ENCODE measurements at places on chromosomes 4 and X.

- DNase-seq, result no peak
Measured at GRCh38 chr4:173332021-173332487, 2.1 kb downstream of the HMGB2 start.

DNA sequence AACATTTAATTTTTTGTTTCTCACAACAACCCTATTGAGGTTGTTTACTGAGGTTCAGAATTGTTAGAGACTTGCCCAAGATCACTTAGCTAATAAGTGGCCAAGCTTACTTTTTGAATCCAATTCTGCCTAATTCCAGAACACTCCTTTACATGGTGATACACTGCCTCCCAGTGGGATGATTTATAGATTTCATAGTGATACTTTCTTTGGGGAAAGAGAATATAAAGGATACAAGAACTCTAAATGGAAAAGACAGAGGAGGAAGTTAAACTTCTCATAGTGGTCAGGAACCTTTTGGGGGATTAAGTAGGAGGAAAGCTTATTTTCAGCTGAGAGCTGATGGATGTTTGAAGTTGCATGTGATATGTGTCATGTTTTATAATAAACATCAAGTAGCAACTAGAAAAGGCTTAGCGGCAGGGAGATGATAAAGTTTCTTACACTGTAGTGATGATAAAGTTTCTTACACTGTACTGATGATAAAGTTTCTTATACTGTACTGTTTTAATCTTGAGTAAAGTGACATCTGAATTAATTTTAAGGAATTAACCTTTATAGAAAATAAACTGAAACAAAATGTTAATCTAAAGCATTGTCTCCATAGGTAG, 15.3 kb downstream of the STAG2 start:
- DNase-seq, result no peak

- DNase-seq, result no peak
Measured at GRCh38 chr4:112055100-112055499, 90.2 kb upstream of the FAM241A start.

GRCh38 chr4:98113012-98113411, 30.3 kb downstream of the STPG2 start:
- no peak for DNase-seq

- no peak for DNase-seq
Measured at GRCh38 chrX:46262304-46262703, 282.9 kb downstream of the ZNF674 start.

DNA sequence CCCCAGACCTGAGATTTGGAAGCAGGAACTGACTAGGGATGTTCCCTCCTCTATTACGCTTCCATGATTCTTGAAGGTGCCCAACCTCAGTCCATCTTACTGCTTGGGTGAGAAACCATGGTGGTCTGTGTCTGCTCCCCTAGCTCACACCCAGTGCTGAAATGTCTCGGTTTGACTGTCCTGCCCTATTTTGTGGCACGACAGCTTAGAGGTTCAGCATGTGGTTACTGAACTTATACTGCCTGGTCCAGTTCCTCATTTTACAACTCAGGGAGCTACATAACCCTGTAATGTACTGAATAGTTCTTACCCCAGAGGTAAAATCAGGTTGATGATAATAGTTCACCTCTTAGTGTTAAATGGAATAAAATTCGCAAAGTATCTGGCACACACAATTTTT, 203.1 kb downstream of the RBM46 start:
- no peak for DNase-seq

DNA sequence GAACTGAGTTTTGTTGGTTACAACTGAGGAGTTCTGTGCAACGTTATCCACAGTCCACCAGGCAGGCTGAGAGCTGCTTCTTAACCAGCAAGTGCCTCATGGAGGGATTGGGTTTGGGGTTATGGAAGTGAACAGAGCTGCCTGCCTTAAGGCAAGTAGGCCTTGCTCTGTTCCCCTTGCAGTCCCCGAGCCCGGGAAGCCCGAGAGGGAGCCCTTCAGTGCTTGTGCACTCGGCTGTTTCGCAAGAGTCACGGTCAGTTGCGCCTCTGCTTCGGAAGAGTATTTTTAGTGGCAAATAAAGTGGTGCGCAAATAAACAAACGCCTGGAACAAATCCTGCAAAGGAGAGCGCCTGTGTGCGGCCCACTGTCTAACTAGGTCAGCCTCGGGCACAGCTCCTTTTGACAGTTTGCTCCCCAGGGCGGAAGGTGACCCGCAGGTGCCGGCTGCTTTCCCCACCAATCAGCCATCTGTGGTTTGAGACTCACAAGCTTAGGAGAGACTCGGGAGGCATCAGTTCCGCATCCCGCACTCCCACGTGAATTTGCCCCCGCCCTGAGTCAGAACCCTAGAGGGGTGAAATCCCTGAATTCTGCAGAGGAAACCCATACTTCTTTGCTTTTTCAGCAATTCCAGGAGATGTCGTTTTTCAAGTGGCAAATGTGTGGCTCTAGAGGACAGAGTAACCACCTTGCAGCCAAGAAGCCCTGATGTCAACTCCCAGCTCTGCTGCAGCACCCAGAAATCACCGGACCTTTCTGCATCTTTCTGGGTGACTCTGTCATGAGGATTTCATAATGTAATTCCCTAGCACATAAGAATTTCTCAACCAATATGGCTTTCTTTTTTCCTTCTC, 56.8 kb downstream of the LGI2 start:
- no peak for DNase-seq

- DNase-seq, result no peak
Measured at GRCh38 chr4:5874811-5875449, 18.0 kb downstream of the CRMP1 start.

GRCh38 chr4:924107-925096, 7.7 kb downstream of the GAK start:
- DNase-seq, result no peak

DNA sequence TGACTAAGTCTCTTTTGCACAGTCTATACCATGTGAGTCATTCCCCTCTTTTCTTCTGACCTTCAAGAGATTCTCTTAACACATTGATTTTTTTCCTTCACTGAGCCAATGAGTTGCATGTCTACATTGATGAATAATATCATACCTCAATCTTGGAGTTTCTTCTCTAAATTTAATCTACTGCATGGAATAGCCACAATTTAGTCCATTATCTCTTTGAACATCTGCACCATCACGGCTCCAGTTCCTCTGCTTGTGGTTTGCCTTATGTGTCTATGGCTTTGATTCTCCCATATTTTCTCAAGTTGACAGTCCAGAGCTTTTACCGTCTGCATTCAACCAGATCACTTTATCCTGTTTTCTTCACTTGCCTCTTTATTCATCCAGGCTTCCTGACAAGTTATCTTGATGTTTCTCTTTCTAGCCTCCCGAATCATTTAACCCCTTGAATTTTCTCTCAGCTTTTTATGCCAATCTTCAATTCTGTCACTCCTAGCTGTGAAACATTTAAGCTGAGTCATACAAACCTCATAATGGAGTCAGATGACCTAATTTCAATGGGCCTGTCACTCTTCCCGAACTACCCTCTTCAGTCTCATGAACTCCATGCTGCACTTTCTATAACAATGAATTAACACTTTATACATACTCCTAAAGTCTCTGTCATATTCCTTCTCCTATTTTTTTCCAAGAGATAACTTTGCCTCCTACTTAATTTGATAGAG, 222.3 kb downstream of the CPE start:
- DNase-seq, result no peak

GRCh38 chr4:185013417-185014125, 4.7 kb upstream of the HELT start:
- DNase-seq, result no peak
